Activated CD4-positive, alpha-beta T cell treated with anti-CD3 and anti-CD28 coated beads, Interleukin-2, amount 10 ng/mL, durations not matched to agents 7 days and 5 days (primary cell): ENCODE measurements at places on chromosomes 7 and 10. TPM values are rescaled to one million over a fixed set of nuclear protein-coding genes. Genes with fewer than 3 reads are reported as not detected.

GRCh38 chr7:94655126-94655847 is 646 bp downstream of the SGCE start:
- no peaks in the 10 kb centered on the region for H3K36me3 ChIP-seq
- H3K4me1 ChIP-seq: peaks cover 23% of the 10 kb centered on the region
- peak overlapping the region; percentile 68 for H3K4me3 ChIP-seq
- no peak overlapping the region for H3K27ac ChIP-seq
- peaks cover 48% of the 10 kb centered on the region for H3K27me3 ChIP-seq

DNA sequence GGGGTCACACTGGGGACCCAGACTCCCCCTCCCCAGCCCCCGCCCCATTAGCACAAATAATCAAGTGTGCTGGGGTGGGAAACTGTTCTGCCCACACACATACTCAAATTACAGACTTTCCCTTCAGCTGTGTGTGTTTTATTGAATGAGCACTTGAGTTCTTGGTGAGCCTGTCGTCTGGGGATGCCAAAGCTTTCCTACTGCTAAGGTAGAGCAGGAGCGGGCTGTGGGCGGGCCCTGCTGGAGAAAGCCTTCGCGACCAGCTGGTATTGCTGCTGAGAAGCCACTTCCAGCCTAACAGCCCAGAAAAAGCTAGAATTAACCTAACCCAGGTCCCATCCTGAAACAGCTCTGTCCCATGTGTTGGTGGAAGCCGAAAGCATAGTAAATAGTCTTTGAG is 87.0 kb upstream of the KMT2E start:
- DNase-seq: no peak
- no peaks in the 10 kb centered on the region for H3K27me3 ChIP-seq
- no peak overlapping the region for H3K27ac ChIP-seq

- H3K4me1 ChIP-seq: no peaks in the 10 kb centered on the region
- H3K27ac ChIP-seq: no peak overlapping the region
- no peak for DNase-seq
- no peak overlapping the region for H3K4me3 ChIP-seq
- no peaks in the 10 kb centered on the region for H3K27me3 ChIP-seq
- no peaks in the 10 kb centered on the region for H3K36me3 ChIP-seq
These were observed 78.6 kb upstream of the GLI3 start for GRCh38 chr7:42315631-42316030.

- H3K27ac ChIP-seq: no peak overlapping the region
- peaks cover 20% of the 10 kb centered on the region for H3K4me1 ChIP-seq
- peak overlapping the region; percentile 97 for H3K4me3 ChIP-seq
- H3K27me3 ChIP-seq: no peaks in the 10 kb centered on the region
- DNase-seq: no peak
These were observed 619 bp upstream of the LMTK2 start for GRCh38 chr7:98105942-98106544.

- no peak overlapping the region for H3K27ac ChIP-seq
- H3K36me3 ChIP-seq: no peaks in the 10 kb centered on the region
- no peak for DNase-seq
- H3K27me3 ChIP-seq: peaks cover 14% of the 10 kb centered on the region
- H3K4me1 ChIP-seq: no peaks in the 10 kb centered on the region
These were observed 119.6 kb downstream of the TES start for GRCh38 chr7:116329686-116330503.

DNA sequence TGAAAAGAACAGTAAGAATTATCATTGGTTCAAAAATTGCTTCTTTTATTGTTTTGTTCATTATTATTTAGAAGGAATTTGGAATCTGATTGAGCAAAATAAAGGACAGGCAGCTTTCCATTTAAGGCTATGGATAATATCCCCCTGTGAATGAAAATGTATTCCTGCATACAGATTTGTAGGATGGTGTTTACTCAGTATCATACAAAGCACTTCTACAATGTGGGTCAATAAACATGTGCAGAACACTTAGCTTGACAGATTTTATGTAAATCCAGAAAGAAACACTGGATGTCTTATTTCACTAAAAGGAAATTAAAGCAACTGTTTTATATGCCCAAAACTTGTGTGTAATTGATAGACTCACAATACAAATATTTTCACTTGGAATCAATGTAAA is 189.7 kb downstream of the THSD7A start:
- no peaks in the 10 kb centered on the region for H3K27me3 ChIP-seq
- no peaks in the 10 kb centered on the region for H3K36me3 ChIP-seq
- no peak for DNase-seq
- H3K27ac ChIP-seq: no peak overlapping the region
- H3K4me3 ChIP-seq: no peak overlapping the region

GRCh38 chr7:21338728-21339164 is 89.1 kb upstream of the SP4 start:
- no peaks in the 10 kb centered on the region for H3K27me3 ChIP-seq
- peaks cover 70% of the 10 kb centered on the region for H3K36me3 ChIP-seq
- peak overlapping the region; percentile 23 for H3K4me3 ChIP-seq

- no peak overlapping the region for H3K27ac ChIP-seq
- no peak for DNase-seq
- H3K36me3 ChIP-seq: no peaks in the 10 kb centered on the region
- peaks cover 7% of the 10 kb centered on the region for H3K27me3 ChIP-seq
These were observed 1.1 kb downstream of the JAKMIP3 start for GRCh38 chr10:132066812-132067211.

GRCh38 chr7:37987732-37988131 is 67.3 kb downstream of the EPDR1 start:
- H3K4me1 ChIP-seq: no peaks in the 10 kb centered on the region
- no peak overlapping the region for H3K27ac ChIP-seq
- H3K27me3 ChIP-seq: peaks cover 3% of the 10 kb centered on the region
- no peak overlapping the region for H3K4me3 ChIP-seq
- DNase-seq: no peak
- no peaks in the 10 kb centered on the region for H3K36me3 ChIP-seq

GRCh38 chr7:120805636-120806388 is 52.1 kb downstream of the TSPAN12 start:
- no peak overlapping the region for H3K4me3 ChIP-seq
- H3K27me3 ChIP-seq: peaks cover 10% of the 10 kb centered on the region
- H3K36me3 ChIP-seq: no peaks in the 10 kb centered on the region
- DNase-seq: peak; percentile 61
- no peak overlapping the region for H3K27ac ChIP-seq

Gene IFIT3
- 51.1 TPM for total RNA-seq

Gene PIP
- not detected for total RNA-seq

Gene PNLIPRP1
- total RNA-seq: not detected

Gene UPK3BL2
- 52.4 TPM for total RNA-seq

Gene INSYN2A
- total RNA-seq: not detected

Gene CTTNBP2
- not detected for total RNA-seq

Gene WASHC2C
- 69.9 TPM for total RNA-seq

Gene NAT16
- total RNA-seq: not detected

Gene IKZF1
- 379 TPM for total RNA-seq

Gene SLC26A3
- not detected for total RNA-seq
